ENCODE measurements at places on chromosomes 1 and 21. TPM values are rescaled to one million over a fixed set of nuclear protein-coding genes. Genes with fewer than 3 reads are reported as not detected.
A peak's percentile ranks its signal among the peaks of the same experiment; 100 is the strongest.

- DNase-seq, result no peak
- H3K4me1 ChIP-seq, result no peaks in the 10 kb centered on the region
- no peaks in the 10 kb centered on the region for H3K36me3 ChIP-seq
- H3K27ac ChIP-seq, result no peak overlapping the region
- no peaks in the 10 kb centered on the region for H3K27me3 ChIP-seq
- H3K4me3 ChIP-seq, result no peak overlapping the region
These were observed 257.9 kb upstream of the AJAP1 start for GRCh38 chr1:4396551-4396950.

Gene C8B
- total RNA-seq, result not detected

DNA sequence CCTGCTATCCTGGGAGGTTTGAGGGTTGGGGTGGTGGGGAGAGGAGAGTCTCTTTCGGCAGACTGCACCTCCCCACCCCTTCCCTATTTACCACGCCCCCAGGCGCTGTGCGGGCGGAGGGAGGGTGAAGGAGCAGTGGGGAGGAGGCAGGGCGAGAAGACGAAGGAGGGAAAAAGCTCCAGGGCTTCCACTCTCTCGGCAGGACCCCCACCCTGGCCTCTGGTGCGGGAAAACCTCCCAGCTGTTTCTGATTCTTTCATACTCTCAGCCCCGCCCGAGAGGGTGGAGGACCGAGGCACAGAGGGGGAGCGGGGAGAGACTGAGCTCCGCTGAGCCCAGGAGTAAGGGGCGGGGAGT lies 866 bp upstream of the WNT2B start:
- peak; percentile 27 for DNase-seq
- no peak overlapping the region for H3K27ac ChIP-seq

DNA sequence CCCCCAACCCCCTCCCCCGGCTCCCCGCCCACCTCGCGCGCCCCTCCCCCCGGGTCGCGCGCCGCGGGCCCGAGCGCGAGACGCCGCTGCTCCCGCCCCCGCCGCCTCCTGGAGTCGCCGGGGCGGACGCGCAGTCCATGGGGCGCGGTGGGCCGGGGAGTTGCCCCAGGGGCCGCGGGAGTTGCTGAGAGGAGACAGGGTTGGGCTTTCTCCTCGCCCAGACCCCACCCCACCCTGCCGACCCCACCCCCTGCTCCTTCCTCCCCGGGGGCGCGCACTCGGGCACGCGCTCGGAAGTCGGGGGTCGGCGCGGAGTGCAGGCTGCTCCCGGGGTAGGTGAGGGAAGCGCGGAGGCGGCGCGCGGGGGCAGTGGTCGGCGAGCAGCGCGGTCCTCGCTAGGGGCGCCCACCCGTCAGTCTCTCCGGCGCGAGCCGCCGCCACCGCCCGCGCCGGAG lies at the start of gene LAMC1:
LAMC1 (plus strand) TSS at position 275 of the 455 bp plus-strand sequence. CDS start 297 bp downstream, outside the sequence.
- H3K4me3 ChIP-seq, result peak within 1 kb of the TSS; percentile 66
- DNase-seq, result peak; percentile 18
- H3K27ac ChIP-seq, result no peak within 1 kb of the TSS
- H3K36me3 ChIP-seq, result no peaks in the 10 kb centered on the region

- no peak for DNase-seq
- H3K36me3 ChIP-seq, result peaks cover 45% of the 10 kb centered on the region
- no peak overlapping the region for H3K4me3 ChIP-seq
- no peaks in the 10 kb centered on the region for H3K27me3 ChIP-seq
These were observed 15.9 kb downstream of the WDR4 start for GRCh38 chr21:42863504-42863870.

Gene ZNF695
- 0.99 TPM for total RNA-seq

Gene UBAP2L
- 183 TPM for total RNA-seq

GRCh38 chr1:224082146-224082545 lies 31.8 kb upstream of the FBXO28 start:
- H3K4me3 ChIP-seq, result no peak overlapping the region
- no peak overlapping the region for H3K27ac ChIP-seq
- DNase-seq, result no peak
- peaks cover 11% of the 10 kb centered on the region for H3K27me3 ChIP-seq
- H3K4me1 ChIP-seq, result peaks cover 2% of the 10 kb centered on the region

DNA sequence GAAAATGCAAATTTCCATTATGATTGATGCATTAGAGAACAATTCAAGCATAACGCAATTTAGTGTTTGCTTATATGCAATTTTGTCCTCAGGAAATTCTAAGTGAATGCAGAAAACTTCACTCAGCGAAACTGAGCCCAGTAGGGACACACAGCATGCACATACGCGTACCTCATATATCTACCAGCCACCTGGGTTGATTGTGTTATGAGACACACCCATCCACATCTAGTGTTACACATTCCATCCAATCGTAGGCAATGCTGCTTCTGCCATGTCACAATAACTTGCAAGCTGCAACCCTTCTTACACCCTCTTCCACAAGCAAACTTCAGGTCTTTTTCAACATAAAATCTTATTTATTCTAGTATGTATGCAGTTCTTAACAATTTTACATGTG lies 312.9 kb downstream of the HHAT start:
- no peaks in the 10 kb centered on the region for H3K36me3 ChIP-seq
- H3K4me1 ChIP-seq, result no peaks in the 10 kb centered on the region
- no peak overlapping the region for H3K27ac ChIP-seq
- no peak overlapping the region for H3K4me3 ChIP-seq
- no peak for DNase-seq

DNA sequence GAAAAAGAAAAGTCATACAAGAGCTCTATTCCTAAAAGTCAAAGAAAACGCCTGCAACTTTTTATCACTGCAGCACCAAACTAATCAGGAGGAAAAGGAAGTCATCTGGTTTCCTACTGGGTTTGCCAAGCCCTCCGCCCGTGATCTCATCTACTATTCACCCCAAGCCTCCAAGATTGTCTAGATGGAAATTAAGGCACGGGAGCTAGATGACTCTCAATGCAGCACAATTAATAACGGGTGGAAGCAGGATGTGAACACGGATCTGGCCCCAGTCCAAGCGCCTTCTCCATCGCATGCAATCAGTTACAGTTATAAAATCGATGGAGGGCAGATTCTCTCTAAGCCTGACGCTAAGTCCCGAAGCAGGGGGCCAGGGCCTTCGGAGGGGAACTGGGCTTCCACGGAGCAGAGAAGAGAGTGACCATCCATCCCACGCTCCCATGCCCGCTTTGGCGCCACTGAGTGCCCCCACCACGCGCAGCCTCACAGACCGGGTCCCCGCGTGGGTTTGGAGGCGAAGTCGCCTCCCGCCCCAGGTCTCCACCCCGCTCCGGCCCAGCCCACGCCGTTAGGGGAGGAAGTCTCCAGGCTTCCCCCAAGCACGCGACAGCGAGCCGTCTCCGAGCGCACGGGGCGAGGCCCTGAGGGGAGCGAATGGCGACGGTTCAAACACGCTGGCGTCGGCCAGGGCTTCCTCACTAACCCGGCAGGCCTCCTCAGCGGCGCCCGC lies 1.8 kb downstream of the HSF2BP start:
- DNase-seq, result no peak
- no peak overlapping the region for H3K27ac ChIP-seq
- no peak overlapping the region for H3K4me3 ChIP-seq
- H3K27me3 ChIP-seq, result no peaks in the 10 kb centered on the region
- H3K36me3 ChIP-seq, result peaks cover 18% of the 10 kb centered on the region

Gene ZC3H12A
- 39.0 TPM for total RNA-seq

DNA sequence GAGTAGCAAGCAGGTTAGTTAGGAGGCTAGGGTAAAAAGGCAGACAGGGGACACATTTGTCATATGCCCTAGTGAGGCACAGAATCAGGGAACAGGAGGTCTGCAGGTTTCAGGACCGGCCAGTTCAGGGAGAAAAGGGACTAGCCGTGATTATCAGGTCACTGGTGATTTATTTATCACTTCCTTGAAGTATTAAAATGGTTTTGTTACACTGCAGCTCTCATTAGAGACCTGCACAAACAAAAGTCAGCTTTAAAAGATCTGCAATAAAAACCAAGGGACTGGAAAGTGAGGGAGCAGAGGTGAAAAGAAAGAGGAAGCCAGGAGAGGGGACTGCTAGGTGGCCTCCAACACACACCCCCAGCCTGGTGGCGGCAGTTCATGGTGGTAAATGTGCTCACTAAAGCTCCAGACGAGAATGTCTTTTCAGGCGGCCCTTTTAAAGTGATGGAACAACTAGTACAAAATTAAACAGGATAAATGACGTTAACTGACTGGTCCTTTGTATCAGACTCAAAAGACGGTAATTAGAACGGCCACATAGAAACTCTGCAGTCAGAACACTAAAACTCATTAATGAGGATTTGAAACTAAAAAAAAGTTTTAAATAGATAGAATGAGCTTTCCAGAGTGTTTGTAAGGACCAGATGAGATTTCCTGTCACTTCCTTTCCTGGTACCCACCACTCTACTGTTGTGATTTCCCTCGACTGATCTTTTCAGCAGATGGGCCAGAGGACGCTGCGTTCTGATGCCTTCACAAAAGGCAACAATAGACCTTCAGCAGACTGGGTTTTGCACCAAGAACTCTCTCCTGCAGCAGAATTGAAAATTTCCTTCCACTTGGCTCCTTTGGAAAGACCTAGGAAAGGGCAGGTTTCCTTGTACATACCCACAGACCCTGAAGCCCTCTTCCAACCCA lies 136.8 kb downstream of the NTPCR start:
- no peak overlapping the region for H3K4me3 ChIP-seq
- no peak overlapping the region for H3K27ac ChIP-seq
- no peak for DNase-seq
- H3K4me1 ChIP-seq, result no peaks in the 10 kb centered on the region
- peaks cover 47% of the 10 kb centered on the region for H3K36me3 ChIP-seq

Gene UTS2
- total RNA-seq, result not detected

- no peak for DNase-seq
- H3K27ac ChIP-seq, result no peak overlapping the region
- peaks cover 23% of the 10 kb centered on the region for H3K36me3 ChIP-seq
- H3K4me1 ChIP-seq, result peaks cover 3% of the 10 kb centered on the region
- no peak overlapping the region for H3K4me3 ChIP-seq
These were observed 2.5 kb upstream of the ECM1 start for GRCh38 chr1:150505431-150505830.

Gene ZFP69B
- 4.8 TPM for total RNA-seq

- H3K4me1 ChIP-seq, result peaks cover 5% of the 10 kb centered on the region
- no peak overlapping the region for H3K4me3 ChIP-seq
- peaks cover 5% of the 10 kb centered on the region for H3K36me3 ChIP-seq
- no peaks in the 10 kb centered on the region for H3K27me3 ChIP-seq
- no peak for DNase-seq
These were observed 25.9 kb downstream of the A3GALT2 start for GRCh38 chr1:33295023-33295422.

Gene SAMD13
- 0.38 TPM for total RNA-seq

Data from activated CD4-positive, alpha-beta memory T cell treated with anti-CD3 and anti-CD28 coated beads for 36 hours (primary cell).